Mammary epithelial cell (primary cell): ENCODE measurements at places on chromosomes 7 and 10. TPM values are rescaled to one million over a fixed set of nuclear protein-coding genes. Genes with fewer than 3 reads are reported as not detected.

VAX1 gene
- total RNA-seq: not detected

IDI2 gene
- total RNA-seq: not detected

RBP3 gene
- not detected for total RNA-seq

GRCh38 chr7:77825131-77825530 is 26.6 kb downstream of the PHTF2 start:
- no peak for DNase-seq

DNA sequence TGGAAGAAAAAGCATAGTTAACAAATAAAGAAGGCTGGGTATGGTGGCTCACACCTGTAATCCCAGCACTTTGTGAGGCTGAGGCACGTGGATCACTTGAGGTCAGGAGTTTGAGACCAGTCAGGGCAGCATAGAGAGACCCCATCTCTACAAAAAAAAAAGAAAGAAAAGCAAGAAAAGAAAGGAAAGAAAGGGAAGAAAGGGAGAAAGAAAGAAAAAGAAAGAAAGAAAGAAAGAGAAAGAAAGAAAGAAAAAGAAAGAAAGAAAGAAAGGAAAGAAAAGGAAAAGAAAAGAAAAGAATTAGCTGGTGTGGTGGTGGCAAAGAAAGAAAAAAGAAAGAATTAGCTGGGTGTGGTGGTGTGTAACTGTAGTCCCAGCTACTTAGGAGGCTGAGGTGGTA is 3.1 kb upstream of the HILPDA start:
- DNase-seq: no peak

GRCh38 chr7:35261476-35262285 is 7.8 kb upstream of the TBX20 start:
- DNase-seq: no peak

DNA sequence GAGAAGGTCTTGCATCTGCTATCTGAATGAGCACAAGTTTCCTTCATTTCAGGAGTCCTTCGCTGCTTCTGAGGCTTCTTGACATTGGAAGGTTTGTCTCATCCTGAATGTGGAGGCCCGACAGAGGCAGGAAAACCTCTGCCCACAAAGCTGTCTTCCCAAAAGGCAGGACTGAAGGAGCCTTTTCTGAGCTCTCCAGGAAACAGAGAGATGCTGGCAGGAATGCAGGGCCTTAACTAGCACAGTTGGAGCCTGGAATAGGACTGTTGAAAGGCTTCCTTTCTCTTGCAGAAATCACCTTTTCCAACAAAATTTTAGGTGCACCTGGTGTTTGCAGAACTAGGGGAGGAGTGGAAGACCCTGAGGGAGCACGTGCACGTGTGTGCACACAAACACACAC is 637.4 kb upstream of the MKI67 start:
- DNase-seq: no peak

DNA sequence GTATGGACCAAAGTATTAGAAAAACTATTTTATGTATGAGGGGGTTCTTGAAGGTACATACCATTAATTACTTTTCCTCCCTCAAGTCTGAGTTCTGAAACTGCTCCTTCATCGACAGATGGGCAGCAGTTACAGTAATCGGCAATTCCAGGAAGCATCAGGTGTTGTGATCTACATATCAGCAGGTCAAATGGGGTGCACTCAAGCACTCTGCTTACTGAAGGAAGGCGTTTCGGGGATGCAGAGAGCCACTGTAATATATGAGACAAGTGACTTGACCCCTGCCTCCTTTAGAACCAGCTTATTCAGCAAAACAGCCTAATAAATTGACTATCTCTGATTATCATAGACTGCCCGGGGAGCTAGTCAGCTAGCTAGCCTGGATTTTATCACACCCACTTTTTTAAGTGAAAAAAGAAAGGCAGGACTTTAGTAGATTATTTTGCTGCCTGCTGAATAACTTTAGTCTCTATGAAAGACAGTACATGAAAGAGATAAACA is 4.2 kb downstream of the SMNDC1 start:
- DNase-seq: no peak

DNA sequence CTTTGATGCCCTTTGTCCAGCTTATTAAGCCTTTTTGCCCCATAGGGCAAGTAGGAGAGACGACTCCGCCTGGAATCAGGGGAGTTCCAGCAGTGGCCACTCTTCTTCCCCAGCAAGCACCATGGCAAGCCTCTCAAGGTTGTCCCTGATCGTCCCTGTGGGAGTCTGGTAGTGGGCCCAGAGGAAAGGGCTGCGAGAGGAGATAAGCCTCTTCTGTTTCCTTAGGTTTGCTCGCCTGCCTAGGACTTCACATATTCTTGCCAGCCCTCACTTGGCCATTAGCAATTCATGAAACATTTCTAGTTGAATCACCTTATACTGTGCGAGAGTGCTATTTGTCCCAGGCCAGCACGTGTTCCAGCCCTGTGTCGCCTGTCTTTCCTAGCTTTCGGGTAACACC is 47.8 kb upstream of the CPN1 start:
- no peak for DNase-seq

MYOZ1 gene
- not detected in 2 replicates for total RNA-seq

GRCh38 chr7:95688931-95689495 is 83.3 kb upstream of the DYNC1I1 start:
- DNase-seq: peak; percentile 31

DNA sequence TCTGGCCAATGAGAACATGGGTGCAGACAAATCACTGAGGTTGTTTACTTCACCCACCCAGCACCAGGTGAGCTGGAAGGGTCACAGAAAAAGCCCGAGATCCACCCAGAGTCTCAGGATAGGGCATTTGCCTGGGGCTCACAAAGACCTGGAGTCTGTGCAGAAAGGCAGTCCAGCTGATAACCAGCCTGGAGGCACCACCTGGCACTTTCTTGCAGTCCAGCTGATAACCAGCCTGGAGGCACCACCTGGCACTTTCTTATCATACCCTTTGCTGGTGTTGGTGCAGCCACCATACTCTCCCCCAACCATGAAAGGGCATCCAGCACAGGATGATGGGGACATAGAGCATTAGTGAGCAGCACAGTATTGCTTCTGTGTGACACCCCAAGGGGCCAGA is 104.1 kb downstream of the PPP1R3C start:
- no peak for DNase-seq

CNNM1 gene
- total RNA-seq: 0.52 and 0.86 TPM in 2 replicates

- DNase-seq: no peak
Observed at GRCh38 chr10:58424176-58424575, 39.0 kb downstream of the TFAM start.
